ENCODE measurements at places on chromosomes 12 and 14. TPM values are rescaled to one million over a fixed set of nuclear protein-coding genes. Genes with fewer than 3 reads are reported as not detected.
A peak's percentile ranks its signal among the peaks of the same experiment; 100 is the strongest.

GRCh38 chr14:51328064-51328771 lies 88.2 kb downstream of the TMX1 start:
- DNase-seq: no peak

Gene KLRG1
- 0.69 TPM for total RNA-seq

DNA sequence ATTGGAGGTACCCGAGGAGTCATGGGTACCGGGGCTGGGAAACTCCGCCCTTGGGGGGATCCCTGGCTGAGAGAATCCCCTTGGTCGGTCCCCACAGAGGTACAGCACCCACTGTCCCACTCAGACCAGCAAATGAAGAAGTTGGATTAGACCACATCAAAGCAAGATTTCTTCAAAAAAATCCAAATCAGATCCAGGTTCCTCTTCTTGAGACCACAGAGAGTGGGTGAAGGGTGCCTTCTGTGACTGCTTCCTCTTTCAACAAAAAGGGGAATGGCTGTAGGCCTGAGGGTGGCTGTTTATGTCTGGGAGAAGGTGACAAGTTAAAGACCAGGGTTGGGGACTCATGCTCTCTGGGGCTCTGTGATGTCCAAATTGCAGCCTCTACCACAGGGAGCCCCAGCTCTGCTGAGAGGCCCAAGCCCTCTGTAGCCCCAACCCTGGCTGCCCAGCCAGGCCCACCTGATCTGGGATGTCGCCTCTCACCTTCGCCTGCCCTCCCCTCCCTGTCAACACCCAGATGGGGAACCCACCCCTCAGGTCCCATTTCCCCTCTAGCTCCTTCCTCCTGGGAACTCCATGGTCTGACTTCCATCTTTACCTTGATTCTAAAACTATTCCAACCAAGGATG lies 50.9 kb downstream of the ZFP36L1 start:
- DNase-seq: no peak

- DNase-seq: no peak
Measured at GRCh38 chr12:91055976-91056375, 1.8 kb downstream of the KERA start.

Gene VAMP1
- total RNA-seq: 11.2 TPM

Gene TBX3
- total RNA-seq: 5.1 TPM

DNA sequence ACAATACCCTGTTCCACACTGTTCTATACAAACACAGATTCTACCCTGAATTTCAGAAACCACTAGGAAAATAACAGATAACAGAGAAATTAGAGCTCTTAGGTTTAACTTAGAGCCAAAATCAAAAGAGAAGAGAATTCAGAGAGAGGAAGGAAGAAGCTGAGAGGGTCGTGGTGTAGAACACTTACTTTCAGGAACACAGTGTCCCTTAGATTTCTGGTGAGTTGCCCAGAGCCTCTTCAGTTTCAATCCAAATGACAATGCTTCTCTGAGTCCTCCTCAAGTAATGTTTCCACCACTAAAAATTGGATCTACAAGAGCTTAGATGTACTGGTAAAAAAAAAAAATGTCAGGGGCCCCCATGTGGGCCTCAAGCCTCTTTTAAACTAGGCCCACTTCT lies 2.6 kb downstream of the YAF2 start:
- DNase-seq: no peak

DNA sequence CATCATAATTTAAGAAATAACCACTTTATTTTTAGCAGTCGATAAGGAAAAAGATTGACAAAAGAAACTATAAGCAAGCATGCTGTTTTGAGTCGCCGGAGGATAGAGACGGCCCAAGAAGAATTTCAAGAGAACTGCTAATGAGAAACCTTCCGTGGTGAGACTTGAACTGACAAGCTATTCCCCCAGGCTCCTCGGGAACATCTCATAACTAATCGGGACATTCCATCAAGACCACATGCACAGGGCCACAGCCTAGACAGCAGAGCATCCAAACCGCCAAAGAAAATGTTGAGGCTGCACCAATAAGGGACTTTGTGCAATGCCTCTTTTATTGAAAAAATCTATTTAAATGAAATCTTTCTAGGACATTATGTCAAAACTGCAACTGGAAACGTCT lies 51.0 kb downstream of the YEATS4 start:
- no peak for DNase-seq

Gene OTOGL
- total RNA-seq: not detected

GRCh38 chr14:34722723-34723545 lies 8.5 kb upstream of the CFL2 start:
- DNase-seq: no peak

GRCh38 chr12:105040476-105040875 lies 43.8 kb downstream of the ALDH1L2 start:
- DNase-seq: no peak

GRCh38 chr14:93092606-93093556 lies 22.8 kb downstream of the ITPK1 start:
- no peak for DNase-seq

DNA sequence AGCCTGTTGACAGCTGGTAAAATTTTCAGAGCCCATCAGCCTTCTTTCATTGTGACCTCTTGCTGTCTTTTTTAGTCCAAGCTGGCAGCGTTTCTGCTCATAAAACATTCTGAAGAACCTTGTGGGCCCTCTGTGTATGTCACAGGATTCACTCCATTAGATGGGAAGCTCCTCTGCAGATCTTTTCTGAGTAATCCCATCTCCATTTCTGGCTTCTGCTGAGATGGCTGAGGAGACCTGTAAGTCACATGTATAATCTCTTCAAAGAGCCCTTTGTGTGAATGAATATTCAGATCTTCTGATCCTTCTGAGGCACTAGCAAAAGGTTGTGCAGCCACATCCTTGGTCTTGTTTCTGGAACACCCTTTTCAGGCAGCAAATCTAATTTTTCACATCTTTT lies 2.8 kb downstream of the RXYLT1 start:
- no peak for DNase-seq

GRCh38 chr14:32008602-32009193 lies 68.4 kb upstream of the ARHGAP5 start:
- DNase-seq: no peak

GRCh38 chr14:58501214-58501816 lies 73.8 kb downstream of the KIAA0586 start:
- DNase-seq: peak; percentile 45

DNA sequence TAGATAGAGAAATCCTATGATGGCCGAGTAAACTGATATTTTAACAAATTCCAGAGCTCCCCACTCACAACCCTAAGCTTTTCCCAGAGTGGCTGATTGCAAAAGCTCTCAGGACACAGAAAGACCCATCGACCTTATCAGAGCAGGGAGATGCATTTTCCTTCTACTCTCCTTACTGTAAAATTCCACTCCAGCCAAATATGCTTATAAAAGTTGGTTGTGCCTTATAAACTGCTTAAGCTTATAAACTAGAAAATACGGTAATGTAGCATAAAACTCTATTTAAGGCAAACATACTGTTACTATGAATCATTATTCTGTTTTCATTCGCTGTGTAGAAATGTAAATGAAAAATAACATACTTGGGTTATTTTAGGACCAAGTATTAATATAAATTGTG lies 41.6 kb upstream of the TRHDE start:
- no peak for DNase-seq

Gene RIMKLB
- 17.1 TPM for total RNA-seq

DNA sequence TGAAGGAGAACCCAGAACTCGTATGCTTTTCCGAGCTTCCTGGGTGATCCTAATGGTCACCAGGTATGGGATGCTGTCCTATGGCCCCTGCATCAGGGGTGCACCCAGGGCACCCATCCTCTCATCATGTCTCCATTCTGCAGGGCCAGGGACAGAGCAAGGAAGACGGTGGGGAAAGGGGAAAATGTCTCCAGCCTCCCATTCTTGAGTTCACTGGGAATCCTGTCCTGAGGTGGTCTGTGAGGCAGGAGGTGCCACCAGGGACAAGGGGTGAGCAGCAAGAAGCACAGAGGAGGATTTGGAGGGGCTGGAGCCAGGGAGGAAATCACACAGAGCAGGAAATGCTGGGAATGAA lies 14.9 kb upstream of the SLC6A12 start:
- DNase-seq: no peak

GRCh38 chr14:68047906-68048305 lies 228.3 kb downstream of the RAD51B start:
- no peak for DNase-seq

GRCh38 chr12:117671734-117672133 lies 297.1 kb downstream of the KSR2 start:
- DNase-seq: no peak

GRCh38 chr14:24329073-24329663 lies 5.7 kb downstream of the ADCY4 start:
- no peak for DNase-seq

Gene CEP128
- 9.3 TPM for total RNA-seq
